Kidney capillary endothelial cell (primary cell): ENCODE measurements at places on chromosomes 3 and 15.

GRCh38 chr15:68466876-68467275, 34.9 kb upstream of the ITGA11 start:
- no peak for DNase-seq

- no peak for DNase-seq
Measured at GRCh38 chr3:192857260-192857661, 60.4 kb downstream of the MB21D2 start.

DNA sequence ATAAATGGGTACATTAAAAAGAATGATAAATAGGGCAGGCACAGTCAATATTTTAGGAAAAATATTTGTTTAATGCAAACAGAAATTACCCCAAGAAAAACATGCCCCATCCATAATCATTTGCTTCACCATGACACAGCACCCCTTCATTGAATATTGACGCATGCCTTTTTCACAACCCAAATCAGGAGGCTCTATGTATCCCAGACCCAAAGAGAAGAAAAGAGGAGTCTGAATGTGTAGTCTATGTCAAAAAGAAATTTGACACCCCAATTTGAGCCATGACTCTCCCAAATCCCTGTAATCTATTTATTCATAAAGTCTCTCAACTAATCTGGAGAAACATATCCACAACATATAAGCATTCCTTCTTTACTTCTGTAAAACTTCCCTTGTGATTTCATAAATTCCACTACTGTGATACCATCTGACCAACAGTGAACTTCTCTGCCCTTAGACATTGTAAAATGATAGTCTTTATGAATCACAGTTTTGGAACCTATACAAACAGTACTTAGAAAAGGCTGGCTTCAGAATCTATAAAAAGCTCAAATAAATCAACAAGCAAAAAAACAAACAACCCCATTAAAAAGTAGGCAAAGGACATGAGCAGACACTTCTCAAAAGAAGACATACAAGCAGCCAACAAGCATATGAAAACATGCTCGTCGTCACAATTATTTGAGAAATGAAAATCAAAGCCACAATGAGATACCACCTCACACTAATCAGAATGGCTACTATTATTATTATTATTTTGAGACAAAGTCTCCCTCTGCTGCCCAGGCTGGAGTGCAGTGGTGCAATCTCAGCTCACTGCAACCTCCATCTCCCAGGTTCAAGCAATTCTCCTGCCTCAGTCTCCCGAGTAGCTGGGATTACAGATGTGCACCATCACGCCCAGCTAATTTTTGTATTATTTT, 53.4 kb upstream of the XRN1 start:
- DNase-seq = no peak

- DNase-seq = peak; percentile 2
Measured at GRCh38 chr3:80994085-80994665, 767.3 kb downstream of the GBE1 start.

DNA sequence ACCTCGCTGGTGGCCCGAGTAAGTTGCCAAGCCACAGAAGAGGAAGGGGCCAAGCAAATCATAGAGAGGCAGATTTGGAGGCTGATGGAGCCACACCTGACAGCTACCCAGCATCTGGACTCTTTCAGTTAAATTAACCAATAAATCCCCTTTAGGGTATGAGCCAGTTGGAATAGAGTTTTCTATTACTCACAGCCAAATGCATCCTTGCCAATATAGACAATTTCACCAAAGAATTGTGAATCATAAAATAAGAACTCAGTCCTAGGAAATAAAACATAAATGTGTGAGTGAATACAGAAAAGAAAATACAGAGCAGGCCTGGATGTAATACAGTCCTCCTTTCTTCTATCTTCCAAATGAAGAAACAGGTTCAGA, 161.6 kb upstream of the ANKRD28 start:
- DNase-seq = no peak

GRCh38 chr3:144142151-144142840, 170.7 kb downstream of the DIPK2A start:
- no peak for DNase-seq

GRCh38 chr3:89184151-89184995, 77.0 kb downstream of the EPHA3 start:
- DNase-seq = no peak

GRCh38 chr15:51796847-51797401, 32.5 kb upstream of the TMOD3 start:
- no peak for DNase-seq

DNA sequence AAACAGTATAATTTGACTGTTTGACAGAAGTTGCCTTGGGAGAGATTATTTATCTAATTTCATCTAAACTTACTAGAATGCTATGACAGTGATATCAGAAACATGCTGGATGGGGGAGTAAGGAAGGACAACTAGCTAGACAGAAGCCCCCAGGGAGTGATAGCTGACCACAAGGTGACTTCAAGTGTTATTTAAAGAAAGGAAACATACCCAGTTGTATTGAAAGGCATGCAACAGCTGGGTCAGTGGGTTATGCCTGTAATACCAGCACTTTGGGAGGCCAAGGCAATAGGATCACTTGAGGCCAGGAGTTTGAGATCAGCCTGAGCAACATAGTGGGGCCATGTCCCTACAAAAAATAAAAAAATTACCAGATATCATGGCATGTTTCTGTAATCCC, 69.6 kb downstream of the SLC49A4 start:
- DNase-seq = no peak

- DNase-seq = no peak
Measured at GRCh38 chr3:171821044-171821443, 10.8 kb upstream of the PLD1 start.

DNA sequence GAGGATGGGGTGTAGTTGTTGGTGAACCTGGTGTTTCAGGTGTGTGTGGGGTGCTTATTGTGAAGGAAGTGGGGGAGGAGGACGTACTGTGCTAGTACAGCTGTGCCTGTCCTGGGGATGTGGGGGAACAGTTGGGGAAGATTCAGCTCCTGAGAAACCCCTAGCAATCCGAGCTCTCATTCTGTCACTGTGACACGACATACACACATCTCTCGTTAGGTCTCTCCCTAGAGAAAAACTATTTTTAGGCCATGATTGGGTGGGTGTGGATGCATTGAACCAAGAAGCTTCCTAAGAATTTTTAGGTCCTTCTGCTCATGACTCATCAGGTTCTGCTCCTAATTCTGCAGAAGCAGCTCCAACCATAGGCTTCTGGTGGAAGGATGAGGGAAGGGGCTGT, 54.3 kb downstream of the SLC30A4 start:
- DNase-seq = no peak

DNA sequence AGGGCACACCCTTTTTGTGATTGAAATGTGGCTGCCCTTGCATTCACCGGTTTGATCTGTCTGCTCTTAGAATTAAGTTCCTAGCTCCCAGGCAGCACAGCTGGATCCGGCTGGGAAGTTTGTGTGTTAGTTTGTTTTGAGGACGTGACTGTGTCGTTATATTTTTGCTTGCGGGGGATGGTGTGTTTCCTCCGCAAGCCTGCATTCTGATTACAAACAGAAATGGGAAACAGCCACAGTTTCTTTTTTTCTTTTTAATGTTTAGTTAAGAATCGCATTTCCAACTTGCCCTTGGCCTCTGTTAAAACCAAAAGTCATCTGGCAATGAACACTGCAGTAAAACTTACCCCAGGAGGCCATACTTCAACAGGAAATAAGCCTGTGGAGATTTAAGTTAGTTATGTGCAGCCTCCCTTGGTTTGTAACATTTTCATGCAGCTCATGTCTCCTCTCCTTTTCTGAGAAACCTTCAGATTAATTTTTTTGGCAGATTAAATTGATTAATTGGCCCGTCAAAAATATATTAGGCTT, 888 bp downstream of the TMOD3 start:
- peak; percentile 41 for DNase-seq

DNA sequence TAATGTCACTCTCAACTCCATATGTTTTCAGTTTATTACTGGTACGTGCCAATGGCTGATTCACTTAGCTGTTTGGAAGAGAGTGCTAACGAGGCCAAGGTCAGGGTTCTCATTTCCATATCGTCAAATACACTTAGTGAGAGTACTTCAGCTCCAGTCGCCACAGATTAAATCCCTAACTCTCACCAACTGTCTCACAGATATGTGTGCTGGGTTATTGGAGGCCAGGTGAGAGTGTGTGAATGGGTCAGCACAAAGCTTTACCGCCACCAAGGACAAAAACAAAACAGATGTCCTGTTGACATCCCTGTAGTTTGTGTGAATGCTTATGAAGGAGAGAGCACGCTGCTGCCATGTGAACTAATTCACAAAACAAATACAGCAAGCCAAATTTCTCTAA, 133.5 kb upstream of the TBL1XR1 start:
- DNase-seq = no peak

GRCh38 chr3:177862962-177863491, 665.7 kb upstream of the TBL1XR1 start:
- no peak for DNase-seq

- no peak for DNase-seq
Measured at GRCh38 chr3:158103887-158104327, 2.3 kb downstream of the SHOX2 start.

GRCh38 chr15:63395730-63396151, 14.1 kb upstream of the CA12 start:
- DNase-seq = no peak

DNA sequence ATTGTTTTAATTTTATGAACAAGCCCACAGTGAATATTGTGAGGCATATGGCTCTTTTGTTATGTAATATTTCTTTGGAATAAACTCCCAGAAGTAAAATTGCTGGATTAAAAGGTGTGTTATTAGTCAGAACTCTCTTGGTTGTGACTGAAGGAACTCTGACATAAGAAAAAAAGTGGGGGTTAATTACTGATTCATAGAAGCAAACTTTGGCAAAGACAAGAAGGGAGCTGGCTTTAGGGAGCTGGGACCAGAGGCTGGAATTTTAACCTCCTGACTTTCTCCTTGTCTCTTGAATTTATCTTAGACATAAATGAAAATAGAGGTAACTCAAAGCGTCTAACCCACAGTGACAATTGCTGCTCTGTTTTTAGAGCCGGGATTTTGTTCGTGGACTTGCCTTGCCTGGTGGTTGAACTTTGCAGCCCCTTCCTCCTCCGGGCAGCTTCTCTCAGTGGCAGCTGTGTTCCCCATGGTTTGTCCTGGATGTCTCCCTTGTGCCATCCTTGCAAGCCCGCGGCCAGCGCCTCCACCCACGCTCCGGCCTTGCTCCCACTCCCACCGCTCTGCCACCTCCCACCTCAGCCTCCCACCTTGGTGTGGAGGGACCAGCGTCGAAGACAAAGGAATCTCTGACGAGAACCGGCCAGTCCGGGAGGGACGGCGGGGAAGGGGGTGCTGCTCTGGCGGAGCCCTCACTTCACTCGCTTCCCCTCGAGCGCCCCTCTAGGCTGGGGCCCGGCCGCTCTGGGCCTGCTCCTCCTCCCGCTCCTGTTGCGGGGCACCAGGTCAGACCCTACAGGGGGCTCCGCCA, 28.0 kb downstream of the ARHGAP31 start:
- DNase-seq = no peak

GRCh38 chr3:132900481-132900880, 137.7 kb upstream of the TMEM108 start:
- DNase-seq = no peak

DNA sequence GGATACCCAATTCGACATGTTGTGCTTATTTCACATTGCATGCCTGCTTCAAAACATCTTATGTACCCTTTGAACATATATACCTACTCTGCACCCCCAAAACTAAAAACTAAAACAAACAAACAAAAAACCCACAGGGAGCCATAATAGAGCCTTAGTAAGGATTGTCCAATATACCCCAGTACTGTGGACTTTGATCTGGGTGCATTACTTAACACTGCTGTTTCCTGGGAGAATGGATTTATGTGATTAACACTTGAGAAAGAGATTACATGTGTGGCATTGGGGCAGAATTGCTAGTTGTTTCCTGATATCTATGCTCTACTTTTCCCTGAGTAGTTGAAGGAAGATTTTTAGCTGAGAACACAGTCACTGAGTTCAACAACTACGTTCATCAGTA, 583.4 kb upstream of the ROBO1 start:
- DNase-seq = no peak

DNA sequence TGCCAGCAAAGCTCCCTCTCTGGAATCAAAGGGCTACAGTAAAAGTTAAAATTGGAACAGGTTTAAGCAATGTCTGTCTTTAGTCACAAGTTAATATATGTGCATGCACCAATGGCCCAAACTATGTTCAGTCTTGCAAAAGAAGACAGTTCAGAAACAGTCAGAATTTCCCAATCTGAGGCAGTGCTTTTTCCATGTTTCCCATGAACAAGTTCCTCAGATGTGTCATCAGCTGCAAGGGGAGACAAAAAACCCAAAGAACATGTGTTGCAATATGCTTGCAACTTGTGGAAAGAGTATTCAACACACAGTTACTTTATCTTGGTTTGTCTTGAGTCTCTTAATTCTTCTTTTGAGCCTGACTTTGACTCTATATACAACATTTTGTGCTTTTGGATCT, 148.4 kb downstream of the USP13 start:
- DNase-seq = no peak

DNA sequence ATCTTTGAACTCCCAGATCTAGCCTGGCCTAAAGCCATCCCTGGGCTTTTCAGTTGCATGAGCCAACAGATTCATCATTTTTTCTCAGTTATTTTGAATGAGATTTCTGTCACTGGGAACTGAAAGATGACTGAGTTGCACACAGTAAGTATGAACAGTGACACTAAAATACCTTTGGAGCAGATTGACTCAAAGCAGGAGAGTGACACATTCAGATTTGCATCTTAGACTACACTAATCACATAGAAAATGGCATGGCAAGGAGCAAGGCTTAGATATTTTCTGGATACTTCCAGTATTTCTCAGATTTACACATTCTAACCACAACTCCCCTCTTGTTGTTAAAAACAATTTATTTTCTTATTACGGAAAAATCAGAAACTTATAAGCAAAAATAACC, 32.8 kb downstream of the SEC62 start:
- DNase-seq = no peak

DNA sequence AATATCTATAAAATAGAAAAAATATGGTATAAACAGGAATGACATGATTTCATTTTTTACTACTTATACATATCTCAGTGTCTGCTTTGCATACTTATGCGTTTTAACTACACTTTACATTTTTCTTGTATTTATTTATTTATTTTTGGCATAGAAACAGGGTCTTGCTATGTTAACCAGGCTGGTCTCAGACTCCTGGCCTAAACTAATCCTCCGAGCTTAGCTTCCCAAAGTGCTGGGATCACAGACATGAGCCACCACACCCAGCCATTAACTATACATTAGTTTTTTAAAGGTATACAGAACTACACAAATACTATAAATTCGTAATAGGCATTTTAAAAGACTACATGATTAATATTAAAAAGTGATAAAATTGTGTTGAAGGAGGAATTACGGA, 9.1 kb downstream of the ADAM10 start:
- DNase-seq = no peak

DNA sequence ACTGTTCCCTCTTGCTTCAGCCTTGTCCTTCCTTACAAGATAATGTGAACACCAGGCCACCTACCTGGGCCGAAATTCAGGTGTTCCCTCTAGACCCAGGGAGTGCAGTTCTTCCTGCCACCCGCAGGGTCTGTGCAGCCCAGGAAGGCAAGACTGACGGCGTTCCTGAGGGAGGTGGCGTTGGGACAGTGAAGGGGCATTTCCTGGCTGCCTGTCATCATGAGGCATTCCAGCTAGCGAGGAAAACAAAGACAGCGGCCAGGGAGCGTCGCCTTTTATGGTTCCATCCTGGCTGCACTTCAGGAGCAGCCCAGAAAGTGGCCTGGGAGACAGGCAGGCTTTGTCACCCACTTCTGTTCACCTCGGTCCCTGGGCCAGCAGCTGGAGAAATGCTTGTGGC, 84.8 kb upstream of the WNT5A start:
- DNase-seq = peak; percentile 77
